ENCODE measurements at places on chromosomes 11 and 22.

- no peak for DNase-seq
Observed at GRCh38 chr11:17423533-17424310, 35.3 kb upstream of the KCNJ11 start.

DNA sequence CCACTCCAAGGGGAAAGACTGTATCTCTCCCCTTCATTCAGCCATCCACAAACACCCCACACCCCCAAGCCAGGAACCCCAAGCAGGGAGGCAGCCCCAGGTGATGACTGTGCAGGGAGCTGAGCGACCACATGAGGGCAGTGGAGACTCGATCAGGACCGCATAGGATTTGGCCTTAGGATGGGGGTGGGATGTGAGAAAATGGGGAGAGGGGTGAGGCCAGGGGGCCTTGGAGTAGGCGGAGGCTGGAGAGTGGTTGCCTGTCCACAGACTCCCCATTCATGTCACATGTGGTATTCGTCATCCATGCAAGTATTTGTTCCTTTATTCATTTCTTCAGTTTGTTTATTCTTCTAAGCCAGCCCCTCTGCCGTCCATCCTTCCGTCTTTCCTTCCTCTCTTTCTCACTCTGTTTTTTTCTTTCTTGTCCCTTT lies 2.7 kb upstream of the RHOD start:
- DNase-seq = no peak

- DNase-seq = no peak
Observed at GRCh38 chr11:117071344-117071787, 26.9 kb downstream of the SIK3 start.

DNA sequence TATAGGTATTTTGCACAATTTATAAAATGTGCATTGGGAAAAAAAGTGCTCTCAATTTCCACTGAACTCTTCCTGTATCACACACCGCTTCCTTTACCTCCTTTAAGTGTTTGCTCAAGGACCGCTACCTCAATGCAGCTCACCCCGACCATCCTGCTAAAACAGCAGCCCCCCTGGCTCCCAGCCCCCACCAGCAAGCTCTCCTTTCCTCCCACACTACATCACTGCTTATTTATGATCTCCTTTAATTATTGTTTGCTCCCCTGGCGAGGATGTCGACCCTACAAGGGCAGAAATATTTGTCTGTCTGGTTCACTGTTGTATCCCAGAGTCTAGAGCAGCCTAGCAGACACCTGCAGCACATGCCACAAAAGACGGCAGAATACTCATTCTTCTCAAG lies 10.0 kb downstream of the SHANK2 start:
- no peak for DNase-seq

DNA sequence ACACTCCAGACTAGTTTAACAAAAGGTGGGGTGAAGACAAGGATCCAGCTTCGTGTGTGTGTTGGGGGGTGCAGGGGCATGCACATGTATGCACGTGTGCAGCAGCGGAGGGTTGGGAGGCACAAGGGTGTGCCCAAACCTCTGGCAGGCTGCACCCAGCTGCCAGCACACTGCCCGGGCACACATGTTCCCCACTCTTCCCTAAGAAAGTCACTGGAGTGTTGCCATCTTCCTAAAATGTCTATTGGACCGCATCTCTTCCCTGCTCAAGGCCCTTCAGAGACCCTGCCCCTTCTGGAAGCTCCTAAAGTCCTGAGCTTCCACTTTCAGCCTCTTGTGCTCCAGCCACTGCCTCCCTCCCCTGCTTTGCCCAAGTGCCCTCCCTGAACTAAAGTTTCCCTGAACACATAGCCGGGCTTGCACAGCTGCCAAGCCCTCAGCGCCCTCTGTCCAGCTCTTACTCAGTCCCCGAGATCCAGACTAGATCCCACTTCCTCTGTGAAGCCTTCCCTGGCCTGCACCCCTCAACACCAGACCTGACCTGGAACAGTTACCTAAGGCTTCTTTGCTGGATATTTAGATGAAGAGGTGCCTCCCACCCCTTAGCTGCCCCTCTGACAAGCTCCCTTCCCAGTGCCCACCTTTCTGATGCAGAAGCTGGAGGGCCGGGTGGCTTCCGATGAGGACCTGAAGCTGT lies 6.0 kb downstream of the CFL1 start:
- no peak for DNase-seq

GRCh38 chr11:118240999-118241763 lies 11.0 kb downstream of the MPZL3 start:
- DNase-seq = no peak

- DNase-seq = no peak
Observed at GRCh38 chr11:29606330-29607031, 410.3 kb downstream of the KCNA4 start.

DNA sequence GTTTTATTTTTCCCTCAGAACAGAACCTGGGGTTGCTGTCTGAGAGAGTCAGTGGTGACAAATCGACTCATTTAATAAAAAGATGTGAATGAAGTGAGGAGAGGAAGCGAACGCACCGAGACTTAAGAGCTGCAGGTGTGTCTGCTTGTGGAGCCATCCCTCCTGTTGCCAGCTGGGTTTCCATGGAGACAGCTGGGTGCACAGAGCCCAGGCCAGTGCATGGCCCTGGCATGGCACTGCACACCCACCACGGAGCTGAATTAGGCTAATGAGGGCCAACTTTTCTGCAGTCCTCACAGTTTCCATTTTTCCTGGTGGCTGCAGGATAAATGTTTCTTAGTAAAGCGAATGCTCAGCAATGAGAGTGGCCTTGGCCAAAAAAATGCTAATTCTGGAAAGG lies 750.2 kb downstream of the OPCML start:
- DNase-seq = no peak

- DNase-seq = no peak
Observed at GRCh38 chr11:87022254-87022653, 15.5 kb upstream of the TMEM135 start.

- no peak for DNase-seq
Observed at GRCh38 chr11:34226210-34226609, 120.8 kb downstream of the NAT10 start.

GRCh38 chr11:131904756-131905155 lies 534.3 kb downstream of the NTM start:
- no peak for DNase-seq

DNA sequence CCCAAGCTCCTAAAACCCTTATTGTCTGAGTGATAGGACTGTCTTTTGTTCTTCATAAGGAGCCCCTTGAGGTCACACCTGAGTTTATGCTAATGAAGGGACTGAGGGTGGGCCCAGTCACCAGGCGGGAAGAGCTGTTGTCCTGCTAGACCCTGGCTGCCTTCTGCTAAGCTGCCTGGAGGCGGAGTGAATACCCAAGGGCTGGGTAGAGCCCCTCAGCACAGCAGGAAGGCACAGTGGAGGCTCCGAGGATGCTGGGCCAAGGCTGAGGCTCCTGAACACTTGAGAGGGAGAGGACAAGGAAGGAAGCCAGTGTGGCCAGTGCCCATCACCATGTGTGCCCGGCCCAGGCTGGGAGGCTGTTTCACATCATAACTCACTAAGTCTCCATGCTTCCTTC lies 4.8 kb upstream of the PHF21B start:
- DNase-seq = no peak

- DNase-seq = no peak
Observed at GRCh38 chr11:69650081-69650831, 9.3 kb downstream of the CCND1 start.

DNA sequence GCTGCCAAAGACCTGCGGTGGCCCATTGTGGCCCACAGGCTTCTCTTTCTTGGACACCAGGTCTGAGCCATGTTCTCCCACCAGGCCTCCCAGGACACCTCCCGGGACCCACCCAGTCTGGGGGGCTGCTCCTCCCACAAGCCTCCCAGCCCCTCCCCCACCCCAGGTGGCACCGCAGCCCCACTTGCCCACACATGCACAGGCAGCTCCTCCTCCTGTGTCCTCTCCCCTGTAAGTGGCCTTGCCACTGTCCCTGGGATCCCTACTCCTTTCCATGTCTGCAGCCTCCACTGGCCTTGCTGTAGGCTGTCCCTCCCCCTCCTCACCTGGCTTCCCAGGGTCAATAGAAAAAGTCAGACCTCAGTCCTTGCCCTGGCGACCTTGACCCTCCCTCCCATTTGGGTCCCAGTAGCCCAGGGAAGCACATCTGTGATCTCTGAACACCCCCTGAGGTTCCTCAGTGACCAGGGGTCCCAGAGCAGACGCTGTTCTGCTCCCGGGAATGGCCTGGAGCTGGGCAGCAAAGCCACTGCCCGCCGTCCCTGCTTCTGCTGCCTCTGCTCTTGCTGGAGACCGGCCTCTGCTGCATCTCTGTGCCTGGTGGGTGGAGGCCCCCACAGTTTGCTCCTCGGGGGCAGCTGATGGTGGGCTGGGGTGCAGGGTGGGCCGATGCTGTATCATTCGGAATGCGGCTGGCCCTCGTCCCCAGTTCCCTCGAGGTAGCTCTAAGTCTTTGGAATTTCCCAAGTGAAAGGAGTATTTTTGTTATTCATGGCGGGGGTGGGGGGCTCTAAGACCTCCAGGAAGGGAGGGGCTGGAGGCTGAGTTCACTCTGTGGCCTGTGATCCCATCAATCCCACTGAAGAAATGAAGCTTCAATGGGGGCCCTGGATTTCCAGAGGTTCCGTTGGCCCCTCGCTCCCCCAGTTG lies 43.6 kb downstream of the ARHGAP8 start:
- DNase-seq = no peak

DNA sequence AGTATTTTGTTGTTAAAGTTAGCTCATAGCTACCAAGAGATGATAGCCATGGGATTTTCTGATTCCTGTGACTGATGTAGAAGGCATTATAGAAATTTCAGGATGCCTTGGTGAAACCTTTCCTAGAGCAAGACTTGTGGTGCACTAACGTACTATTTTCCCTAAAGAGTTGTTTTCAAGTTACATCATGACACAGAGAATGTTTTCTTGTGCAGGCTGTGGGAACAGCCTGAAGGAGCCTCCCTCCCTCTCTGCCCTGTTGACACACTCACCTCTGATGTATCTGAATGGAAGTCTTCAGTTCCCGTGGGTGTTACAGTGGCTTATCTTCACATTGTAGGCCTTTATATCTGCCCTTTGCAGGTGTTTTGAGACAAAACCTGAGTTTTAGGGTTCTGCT lies 121.6 kb downstream of the LDLRAD3 start:
- DNase-seq = no peak

DNA sequence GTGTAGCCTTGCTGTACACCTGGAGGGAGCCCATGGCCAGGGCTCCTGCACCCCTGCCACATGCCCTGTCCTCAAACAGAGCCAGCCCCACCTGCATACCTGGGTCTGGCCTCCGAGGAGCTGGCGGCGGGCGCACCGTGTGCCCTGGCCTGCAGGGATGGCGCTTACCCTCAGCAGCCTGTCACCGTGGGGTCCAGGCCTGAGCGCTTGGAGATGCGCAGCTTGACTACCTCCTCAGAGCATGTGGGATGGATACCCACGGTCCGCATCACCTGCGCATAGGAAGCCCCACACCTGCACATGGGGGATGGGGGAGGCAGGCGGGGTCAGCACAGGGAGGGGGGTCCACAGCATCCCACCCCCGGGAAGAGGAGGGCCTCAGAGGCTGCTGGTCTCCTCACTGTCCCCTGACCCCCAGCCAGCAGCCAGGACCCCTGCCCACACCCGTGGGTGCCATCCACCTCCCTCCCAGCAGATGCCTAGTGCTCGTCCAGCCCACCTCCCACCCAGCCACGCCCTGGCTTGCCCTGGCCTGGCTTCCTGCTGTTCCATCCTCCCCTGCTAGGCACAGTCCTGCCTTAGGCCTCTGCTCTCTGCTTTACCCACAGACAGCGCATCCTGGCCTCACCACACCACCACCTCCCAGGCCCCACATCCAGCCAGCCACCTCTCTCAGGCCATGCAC lies 22.4 kb upstream of the GNB1L start:
- DNase-seq = no peak

DNA sequence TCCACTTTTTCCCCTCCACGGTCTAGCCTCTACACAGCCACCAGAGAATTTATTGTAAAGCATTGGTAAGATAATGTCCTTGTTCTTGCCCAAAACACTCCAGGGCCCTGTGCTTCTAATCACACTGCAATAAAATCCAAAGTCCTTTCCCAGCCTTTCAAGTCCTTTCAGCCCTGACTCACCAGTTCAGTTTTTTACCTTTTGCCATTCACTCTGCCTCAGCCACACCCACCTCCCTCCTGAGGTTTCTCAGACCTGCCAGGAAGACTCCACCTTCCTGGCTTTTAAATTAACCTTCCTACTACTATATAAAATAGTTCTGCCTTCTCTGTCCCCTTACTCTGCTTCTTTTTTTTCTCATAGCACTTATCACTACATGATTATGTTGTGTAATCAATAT lies 91.0 kb upstream of the ARHGAP32 start:
- DNase-seq = no peak
